ENCODE measurements at places on chromosomes 12 and 14.

- DNase-seq = no peak
Observed at GRCh38 chr12:133225527-133225926, 10.2 kb downstream of the ANHX start.

GRCh38 chr12:12476857-12477531 lies 85.7 kb downstream of the DUSP16 start:
- peak; percentile 89 for DNase-seq

DNA sequence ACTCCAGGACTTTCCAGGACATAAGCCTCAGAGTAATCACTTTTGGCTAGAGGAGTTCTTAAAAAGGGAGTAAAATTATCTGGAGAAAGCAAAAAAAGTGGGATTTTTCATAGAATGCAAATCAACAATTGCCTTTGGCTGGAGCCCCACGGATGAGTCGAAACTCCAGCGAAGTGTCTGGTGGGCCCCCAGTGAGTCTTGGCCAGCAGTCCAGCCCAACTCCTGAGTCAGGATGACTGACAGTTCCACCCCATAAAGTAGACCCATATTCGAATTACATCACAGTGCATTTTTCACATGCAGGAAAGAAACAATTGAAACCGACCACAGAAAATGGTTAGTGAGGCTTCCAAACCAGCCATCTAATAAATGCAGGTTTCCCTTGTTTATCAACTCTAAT lies 265.7 kb downstream of the BCL11B start:
- no peak for DNase-seq

GRCh38 chr14:23555533-23555881 lies 564 bp upstream of the THTPA start:
- DNase-seq = no peak

DNA sequence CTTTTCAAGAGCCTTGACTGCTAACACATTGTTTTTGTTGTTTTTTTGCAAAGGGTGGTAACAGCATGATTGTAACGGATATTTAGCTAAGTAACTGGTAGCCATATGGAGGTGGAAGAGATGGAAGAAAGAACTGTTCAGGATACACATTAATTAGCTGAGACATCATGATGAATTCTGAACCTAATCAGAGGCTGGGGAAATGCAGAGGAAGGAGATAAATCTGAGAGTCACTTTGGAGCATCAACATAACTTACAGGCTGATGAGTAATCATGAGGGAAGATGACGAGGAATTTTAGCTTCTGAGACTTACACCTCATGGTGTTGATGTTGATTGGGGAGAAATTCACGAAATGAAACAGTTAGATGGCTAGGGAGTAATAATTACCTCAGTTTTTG lies 62.3 kb downstream of the NIN start:
- no peak for DNase-seq

DNA sequence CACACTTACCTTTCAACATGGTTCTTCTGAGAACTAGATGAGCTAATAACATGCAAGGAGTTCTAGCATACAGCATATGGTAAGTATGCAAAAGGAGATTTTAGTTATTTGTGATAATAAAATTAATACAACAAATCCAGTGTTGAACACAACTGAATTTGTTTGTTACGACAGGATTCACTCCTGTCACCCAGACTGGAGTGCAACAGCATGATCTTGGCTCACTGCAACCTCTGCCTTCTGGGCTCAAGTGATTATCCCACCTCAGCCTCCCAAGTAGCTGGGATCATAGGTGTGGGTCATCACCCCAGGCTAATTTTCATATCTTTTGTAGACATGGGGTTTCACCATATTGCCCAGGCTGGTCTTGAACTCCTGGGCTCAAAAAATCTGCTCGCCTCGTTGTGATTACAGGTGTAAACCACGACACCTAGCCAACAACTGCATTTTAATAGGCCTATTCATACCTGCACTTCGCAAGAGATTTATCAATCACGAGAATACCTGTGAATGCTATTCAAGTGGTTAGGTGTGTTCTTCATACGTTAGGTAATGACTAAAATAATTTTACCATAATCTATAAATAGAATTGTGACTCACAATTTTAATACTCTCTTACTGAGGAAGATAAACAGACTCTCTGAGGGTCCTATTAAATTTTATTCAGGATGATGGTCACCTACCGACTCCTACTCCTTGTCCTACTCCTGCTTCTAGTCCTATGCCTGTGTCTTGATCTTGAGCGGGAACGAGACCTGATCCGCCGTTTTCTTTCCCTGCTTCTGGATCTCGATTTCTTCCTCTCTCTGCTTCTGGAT lies 10.0 kb downstream of the RSRC2 start:
- no peak for DNase-seq

GRCh38 chr12:3135522-3136461 lies 58.6 kb downstream of the TSPAN9 start:
- DNase-seq = no peak

- DNase-seq = no peak
Observed at GRCh38 chr12:79659961-79660431, 30.8 kb downstream of the PAWR start.

GRCh38 chr12:62299617-62300016 lies 39.4 kb downstream of the USP15 start:
- DNase-seq = no peak

GRCh38 chr12:1282670-1283315 lies 291.8 kb downstream of the ERC1 start:
- no peak for DNase-seq

GRCh38 chr12:85029456-85029855 lies 6.6 kb downstream of the TSPAN19 start:
- DNase-seq = no peak

- peak; percentile 19 for DNase-seq
Observed at GRCh38 chr12:6201213-6201608, 1.0 kb downstream of the CD9 start.

DNA sequence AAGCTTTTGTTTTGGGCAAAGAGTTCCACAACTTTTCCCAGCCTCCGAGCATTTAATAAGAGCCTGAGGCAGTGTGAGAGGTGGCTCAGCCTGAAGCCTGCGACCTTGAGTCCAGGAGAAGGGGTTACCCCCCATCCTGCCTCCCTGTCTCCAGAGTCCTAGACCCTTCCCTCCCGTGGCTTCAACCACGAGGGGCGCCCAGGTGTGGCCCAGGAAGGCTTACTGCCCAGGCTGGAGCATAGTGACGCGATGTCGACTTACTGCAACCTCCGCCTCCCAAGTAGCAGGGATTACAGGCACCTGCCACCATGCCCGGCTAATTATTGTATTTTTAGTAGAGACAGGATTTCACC lies 641 bp downstream of the LRRC43 start:
- DNase-seq = no peak

DNA sequence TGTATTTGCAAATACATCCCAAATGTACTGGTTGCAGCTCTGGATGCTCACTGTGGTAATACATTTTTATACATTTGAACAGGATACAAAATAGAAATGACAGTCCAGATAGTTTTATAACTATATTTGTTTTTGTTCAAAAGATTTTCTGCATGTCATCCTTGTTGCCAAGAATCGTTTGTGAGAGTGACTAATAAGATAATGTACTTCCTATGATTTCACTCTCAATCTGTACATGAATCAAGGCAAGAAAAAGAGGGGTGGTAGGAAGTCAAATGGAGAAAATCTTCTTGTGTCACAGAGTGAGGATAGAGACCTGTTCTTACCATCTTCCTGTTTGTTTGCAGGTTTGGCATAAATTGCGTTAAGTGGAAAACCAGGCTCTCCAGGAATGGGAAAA lies 13.9 kb downstream of the ARPC3 start:
- no peak for DNase-seq
